ENCODE measurements at places on chromosomes 13 and 19.

DNA sequence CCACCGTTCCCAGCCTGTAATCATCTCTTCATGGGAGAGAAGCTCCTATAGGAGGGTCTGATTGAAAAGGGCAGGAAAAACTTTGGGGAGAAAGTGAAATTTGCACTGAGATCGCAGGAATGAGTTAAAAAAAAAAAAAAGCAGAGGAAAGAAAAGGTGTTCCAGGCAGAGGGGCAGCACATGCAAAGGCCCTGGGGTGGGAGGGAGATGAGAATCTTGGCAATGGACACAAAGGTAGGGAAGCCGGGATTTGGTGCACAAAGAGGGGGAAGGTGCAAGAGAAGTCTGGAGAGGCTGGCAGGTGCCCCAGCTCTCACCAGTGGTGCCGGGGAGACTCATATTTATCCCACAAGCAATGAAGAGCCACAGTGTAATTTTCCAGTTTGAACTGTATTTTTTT is 16.4 kb upstream of the GPR32 start:
- no peak for DNase-seq

DNA sequence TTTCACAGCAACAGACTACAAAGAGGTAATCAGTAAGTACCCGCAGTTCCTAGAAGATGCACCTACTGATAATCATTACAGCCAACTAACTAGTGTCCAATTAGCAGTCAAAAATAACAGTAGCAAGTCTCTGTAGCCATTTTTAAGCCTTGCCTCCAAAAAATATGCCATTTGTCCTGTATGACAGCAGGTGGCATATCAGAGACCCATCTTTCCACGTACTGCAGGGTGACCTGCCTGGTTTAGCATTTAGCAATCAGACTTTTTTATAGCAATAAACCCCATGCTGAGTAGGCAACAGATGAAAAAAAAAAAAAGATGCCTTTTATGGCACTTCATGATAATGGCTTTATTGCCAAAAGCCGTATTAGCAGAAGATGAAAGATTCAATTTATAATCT is 155.3 kb upstream of the LSM14A start:
- no peak for DNase-seq

DNA sequence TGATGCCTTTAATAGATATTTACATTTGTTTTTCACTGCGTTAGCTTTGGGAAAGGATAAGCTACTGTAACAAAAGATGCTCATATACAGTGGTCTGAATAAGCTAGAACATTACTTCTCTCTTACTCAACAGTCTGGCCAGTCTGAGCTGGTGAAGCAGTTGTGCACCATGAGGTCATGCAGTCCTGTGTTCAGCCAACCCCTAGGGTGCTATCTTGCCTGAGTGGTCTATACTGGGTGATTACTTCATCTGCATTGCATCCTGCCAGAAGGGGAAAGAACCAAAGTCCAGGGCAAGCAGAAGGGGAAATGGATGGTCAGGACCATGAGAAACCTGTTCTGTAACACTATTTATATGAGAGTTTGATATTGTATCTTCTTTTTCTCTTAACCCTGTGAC is 31.5 kb downstream of the ERCC5 start:
- peak; percentile 14 for DNase-seq

DNA sequence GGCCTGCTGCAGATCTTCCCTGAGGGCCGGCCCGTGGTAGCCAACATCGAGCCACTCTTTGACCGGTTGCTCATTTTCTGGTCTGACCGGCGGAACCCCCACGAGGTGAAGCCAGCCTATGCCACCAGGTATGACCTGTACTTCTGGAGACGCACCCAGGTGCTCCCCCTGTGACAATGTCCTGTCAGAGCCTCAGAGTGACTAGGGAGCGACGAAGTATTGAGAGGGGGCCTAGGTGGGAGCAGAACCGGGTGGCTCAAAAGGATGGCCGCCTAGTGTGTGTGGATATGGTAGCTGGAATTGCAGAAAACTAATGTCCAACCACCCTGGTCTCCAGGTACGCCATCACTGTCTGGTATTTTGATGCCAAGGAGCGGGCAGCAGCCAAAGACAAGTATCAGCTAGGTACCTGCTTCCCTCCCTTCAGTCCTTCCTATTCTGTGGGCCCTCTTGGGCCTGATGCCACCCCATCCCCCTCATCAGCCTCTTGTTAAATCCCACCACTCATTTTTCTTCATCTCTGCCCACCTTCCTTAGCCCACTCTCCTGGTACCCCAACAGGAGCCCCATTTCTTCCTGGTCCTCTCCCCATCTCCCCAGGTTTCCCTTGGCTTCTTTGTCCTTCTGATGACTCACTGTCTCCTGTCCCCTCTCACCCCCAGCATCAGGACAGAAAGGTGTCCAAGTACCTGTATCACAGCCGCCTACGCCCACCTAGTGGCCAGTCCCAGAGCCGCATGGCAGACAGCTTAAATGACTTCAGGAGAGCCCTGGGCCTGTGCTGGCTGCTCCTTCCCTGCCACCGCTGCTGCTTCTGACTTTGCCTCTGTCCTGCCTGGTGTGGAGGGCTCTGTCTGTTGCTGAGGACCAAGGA is 8.4 kb downstream of the EGLN2 start:
- DNase-seq, result peak; percentile 33

GRCh38 chr13:35698911-35699576 is 222.6 kb upstream of the MAB21L1 start:
- DNase-seq, result no peak

GRCh38 chr13:100356889-100357288 is 231.7 kb downstream of the GGACT start:
- peak; percentile 34 for DNase-seq

DNA sequence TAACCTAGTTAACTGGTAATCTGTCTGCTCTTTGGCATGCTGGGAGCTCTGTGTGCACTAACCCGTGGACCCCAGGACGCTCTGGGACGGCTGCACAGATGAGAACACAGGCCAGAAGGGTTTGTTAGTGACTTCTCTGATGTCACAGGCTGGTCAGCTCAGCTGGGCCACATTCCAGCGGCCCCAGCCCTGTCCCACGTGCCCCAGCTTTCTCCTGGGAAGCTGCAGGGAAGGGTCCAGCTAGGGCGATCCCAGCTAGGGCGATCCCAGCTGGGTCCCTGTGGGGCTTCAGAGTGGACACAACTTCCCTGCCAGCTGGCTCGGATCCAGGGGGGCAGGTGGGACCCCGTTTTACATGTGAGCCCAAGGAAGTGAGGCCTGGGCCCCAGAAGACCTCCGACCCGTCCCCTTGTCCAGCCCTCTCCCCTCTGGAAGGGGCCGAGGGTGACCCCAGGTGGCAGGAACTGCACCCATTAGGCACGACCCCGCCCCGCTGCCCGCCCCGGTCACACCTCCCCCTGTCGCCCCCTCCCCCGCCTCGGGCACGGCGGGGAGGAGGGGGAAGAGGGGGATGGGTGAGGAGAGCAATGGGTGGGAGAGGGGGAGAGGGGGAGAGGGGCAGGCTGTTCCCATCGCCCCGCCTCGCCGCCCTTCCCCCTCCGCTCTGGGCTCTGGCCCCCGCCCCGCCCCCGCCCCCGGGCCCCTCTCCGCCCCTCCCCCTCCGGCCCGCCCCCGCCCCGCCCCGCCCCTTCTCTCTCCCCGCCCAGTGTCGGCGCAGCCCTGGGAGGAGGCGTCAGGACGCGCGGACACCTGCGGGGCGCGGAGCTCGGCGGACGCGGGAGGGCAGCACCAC is 75.2 kb upstream of the MCF2L start:
- peak; percentile 48 for DNase-seq

GRCh38 chr13:66415444-66415843 is 814.7 kb downstream of the PCDH9 start:
- no peak for DNase-seq

DNA sequence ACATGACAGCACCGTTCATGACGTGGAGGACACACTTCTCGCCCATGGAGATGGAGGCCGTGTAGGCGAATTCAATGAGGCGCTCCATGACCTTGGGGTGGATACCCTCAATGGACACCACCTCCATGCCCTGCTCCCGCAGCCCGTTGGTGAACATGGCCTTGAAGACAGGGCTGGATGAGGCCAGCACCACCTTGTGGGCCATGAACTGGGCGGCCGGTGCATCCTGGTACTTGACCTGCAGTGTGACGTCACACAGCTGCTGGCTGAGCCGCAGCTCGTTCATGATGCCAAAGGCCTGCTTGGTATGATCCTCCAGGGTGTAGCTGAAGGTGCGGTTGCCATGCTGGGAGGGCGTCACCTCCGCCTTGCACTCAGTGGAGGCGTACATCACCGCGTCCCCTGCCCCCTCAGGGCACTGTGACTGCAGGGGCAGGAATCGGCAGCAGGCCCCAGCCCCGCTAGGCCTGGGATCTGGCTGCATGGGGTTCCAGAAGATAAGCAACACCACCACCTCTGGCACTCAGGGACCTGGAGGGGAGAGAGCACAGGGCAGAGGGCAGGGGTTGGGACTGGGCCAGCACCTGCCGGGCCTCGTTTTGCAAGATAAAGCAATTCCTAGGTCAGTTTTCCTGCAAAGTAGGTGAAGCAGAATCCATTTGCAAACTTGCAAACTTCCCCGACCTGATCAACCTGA is 3.5 kb downstream of the KEAP1 start:
- no peak for DNase-seq

DNA sequence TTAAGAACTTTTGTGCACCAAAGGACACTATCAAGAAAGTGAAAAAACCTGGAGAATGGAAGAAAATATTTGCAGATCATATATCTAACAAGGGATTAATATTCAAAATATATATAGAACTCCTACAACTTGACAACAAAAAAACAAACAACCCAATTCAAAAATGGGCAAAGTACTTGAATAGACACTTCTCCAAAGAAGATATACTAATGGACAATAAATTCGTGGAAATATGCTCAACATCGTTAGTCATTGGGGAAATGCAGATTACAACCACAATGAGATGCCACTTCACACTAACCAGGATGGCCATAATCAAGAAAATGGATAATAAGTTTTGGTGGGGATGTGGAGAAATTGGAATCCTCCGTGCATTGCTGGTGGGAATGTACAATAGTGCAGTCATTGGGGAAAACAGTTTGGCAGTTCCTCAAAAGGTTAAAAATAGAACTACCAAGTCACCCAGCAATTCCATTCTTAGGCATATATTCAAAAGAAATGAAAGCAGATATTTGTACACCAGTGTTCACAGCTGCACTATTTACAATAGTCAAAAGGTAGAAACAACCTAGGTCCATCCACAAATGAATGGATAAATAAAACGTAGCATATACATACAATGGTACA is 2.2 kb upstream of the LSR start:
- no peak for DNase-seq

- DNase-seq, result no peak
Observed at GRCh38 chr13:75255653-75256052, 226.3 kb downstream of the TBC1D4 start.

GRCh38 chr19:35754370-35755130 is 2.3 kb downstream of the HSPB6 start:
- no peak for DNase-seq

DNA sequence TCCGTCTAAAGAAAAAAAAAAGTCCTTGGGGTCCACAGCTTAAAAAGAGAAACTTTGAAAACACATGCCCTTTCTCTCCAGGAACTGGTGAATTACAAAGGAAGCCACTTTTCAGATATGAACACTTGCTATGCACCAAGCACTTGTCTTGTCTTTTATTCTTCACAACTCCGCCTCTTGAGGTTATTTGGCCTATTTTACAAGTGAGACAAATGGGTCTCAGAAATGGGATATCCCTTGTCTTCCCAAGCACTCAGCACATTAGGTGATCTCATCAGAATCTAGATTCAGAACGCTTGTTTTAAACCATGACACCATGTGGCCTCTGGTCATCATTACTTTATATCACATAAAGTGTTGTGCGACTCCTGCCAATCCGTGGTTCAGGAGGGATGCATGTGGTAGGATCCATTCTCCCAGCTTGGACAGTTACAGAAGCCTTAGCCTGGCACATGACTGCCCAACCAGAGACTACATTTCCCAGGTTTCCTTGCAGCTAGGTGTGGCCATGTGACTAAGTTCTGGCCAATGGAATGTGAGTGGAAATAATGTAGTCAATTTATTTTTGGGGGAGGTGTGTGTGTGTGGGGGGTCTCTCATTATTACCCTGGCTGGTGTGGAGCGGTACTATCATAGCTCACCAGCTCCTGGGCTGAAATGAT is 13.9 kb downstream of the TSKS start:
- DNase-seq, result no peak

DNA sequence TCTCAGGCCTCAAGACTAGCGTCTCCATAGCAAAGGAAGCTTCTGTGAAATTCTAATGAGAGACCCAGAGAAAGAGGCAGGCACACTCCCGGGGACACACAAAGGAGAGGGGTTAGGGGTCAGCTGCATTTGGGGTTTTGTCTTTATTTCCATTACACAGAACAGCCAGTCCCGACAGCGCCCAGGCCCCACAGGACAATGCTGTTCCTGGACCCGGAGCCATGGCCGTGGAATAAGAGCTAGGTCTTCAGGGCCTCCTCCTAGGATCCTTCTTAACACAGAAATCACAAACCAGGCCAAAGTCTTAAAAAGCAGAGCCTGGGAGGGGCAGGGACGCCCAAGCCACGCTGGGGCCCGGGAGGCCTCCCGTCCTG is 22.8 kb downstream of the KCTD15 start:
- no peak for DNase-seq

GRCh38 chr13:39132286-39133230 is 94.3 kb downstream of the NHLRC3 start:
- DNase-seq, result no peak

DNA sequence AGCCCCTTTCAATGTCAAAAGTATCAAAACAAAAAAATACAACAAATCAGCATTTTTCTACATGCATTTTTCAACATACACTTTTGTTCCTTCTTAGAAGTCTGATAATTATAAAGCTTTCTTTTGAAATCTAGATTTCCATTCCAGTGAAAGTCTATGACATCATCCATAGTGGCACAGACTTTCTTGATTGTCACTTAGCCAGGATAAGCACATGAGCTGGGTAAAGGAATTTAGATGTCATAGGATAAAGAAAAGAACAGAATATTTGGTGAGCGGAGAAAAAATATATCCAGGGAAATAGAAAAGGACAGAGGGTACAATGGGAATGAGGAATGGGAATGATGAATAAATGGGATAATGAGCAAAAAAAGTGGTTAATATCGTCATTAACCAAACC is 15.1 kb upstream of the TRPC4 start:
- DNase-seq, result no peak

DNA sequence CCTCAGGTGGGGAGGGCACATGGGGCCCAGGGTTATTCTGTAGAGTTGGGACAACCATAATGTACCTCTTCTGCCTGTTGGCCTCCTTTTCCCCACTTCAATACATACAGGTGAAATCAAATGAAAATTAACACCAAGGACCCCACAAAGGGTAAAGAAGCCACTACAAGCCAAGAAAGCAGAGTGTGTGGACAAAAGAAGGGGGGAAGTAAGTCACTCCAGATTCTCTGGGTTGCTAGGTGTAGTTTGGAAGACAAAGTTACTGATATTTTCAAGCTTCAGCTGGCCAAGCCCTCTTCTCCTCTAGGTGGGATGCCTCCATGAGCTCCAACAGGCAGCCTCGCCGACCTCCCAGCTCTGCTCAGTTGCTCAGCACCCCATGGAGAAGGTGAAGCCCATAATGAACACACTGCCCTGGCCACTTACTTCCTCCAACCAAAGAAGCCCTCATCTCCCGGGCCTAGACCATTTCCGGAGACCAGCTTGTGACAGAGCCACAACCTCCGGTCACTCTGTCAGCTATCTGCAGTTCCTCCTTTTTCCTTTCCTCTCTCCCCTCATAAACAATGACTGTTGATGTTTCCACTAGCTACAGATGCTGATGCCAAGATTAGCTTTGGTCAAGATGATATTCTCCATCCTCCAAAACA is 66.8 kb upstream of the MED4 start:
- DNase-seq, result peak; percentile 85

GRCh38 chr13:30529085-30529834 is 63.5 kb upstream of the HMGB1 start:
- DNase-seq, result no peak

GRCh38 chr13:95485045-95485517 is 67.4 kb upstream of the CLDN10 start:
- peak; percentile 93 for DNase-seq

- no peak for DNase-seq
Observed at GRCh38 chr19:40304306-40304705, 19.2 kb upstream of the AKT2 start.

Measured in OCI-M1 (cell line).